ENCODE measurements at places on chromosomes 16 and 17.

DNA sequence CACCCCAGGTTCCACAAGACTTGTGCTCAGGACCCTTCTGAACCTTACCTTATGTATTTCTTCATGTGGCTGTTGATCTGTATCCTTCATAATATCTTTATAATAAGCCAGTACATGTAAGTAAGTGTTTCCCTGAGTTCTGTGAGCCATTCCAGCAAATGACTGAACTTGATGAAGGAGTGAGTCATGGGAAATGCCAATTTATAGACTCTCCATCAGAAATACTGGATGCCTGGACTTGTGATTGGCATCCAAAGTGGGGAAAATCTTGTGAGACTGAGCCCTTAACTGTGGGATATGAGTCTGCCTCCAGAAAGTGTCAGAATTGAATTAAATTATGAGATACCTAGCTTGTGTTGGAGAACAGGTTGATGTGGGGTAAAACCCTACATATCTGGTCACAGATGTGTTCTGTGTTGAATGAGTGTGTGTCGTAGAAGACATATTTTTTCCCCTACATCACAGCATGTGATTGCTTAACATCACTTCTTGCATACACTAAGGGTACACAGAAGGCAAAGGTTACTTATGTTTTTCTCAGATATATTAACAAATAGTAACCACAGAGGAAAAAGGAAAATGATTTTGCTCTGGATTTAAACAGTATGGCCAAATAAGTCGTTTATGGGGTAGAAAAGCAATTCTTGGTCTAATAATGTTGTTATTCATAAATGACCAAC lies 70.2 kb upstream of the NETO2 start:
- no peak for DNase-seq

DNA sequence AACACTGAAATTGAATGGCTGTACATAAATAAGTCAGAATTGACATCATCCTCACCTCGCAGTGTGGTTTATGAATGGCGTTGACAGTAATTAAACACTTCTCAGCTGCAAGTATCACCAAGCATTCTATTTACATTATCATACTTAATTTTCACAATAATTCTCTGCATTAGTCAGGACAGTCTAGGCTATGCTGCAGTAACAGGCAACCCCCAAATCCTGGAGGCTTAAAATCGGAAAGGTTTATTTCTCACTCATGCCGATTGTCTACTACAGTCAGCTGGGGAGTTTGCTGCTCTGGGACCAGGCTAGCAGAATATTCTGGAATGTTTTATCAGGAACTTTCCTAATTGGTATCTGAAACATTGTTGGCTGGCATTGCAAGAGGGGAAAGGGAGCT lies 493.2 kb upstream of the ERCC4 start:
- no peak for DNase-seq

DNA sequence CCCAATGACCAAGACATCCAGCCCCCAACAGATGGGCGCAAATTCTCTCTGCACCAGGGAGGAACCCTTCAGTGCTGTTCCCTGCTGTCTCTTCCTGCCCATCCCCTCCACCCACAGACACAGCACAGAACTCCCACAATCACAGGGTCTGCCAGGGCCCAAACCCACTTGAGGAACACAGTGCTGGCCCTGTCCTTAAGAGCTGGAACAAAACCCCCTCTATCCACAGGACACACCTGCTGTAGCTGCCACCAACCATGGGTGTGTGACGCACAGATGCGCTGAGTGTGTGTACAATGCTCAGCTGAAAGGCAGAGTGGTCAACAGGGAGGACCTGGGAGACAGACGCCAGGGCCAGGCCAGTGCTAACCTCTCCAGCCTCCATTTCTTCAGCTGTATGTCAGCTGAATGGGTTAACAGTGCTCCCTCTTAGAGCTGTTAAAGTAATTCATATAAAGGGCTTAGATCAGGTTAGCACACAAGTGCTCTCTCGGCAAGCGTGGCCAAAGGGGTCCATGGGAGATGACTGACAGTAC lies 62.1 kb downstream of the AMFR start:
- DNase-seq, result no peak

- no peak for DNase-seq
These were observed 299.9 kb upstream of the MYOCD start for GRCh38 chr17:12365805-12366204.

- no peak for DNase-seq
These were observed 693 bp downstream of the CLDN7 start for GRCh38 chr17:7261379-7262191.

DNA sequence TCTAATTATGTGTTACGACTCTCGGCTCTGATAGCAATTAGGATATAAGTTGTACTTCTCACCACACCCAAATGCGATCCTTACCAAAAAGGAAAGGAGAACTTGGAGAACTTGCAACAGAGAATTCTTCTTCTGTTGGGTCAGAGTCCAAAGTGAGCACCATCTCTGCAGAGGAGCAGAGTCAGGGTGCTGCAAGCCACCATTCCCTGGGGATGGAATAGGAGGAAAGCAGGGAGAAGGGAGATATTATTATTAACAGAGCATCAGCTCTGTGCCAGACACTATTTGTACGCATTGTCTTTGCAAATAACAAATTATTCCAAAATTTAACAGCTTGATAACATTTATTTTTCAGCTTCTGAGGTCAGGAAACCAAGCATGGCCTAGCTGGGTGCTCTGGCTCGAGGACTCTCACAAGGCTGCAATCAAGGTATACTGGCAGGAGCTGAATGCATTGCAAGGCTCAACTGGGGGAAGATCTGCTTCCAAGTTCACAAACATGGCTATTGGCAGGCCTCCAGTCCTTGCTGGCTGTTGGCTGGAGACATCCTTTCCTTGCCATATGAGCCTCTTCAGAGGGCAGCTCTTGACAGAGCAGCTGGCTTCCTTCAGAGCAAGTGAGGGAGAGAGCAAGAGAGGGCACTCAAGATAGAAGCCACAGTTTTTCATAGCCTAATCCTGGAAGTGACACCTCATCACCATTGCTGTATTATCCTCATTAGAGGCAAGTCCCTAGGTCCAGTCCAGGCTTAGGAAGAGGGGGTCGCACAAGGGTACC lies 296.2 kb upstream of the CDH5 start:
- DNase-seq, result no peak

DNA sequence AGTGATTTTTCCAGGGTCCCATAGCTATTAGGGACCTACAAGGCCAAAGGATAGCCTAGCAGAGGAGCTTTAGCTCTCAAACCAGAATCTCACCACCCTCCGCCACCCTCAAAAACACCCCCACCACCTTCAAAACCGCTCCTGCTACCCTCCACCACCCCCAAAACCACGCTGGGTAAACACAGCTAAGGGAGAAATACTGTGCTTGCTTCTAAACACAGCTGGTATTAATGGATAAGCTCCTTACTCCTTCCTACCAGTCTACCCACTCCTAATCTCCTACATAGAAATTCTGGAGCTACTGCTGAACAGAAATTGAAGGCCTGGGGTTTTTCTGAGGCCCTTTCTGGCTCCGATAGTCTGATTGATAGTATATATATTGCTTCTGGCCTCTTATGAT lies 2.2 kb upstream of the LPCAT2 start:
- DNase-seq, result no peak

DNA sequence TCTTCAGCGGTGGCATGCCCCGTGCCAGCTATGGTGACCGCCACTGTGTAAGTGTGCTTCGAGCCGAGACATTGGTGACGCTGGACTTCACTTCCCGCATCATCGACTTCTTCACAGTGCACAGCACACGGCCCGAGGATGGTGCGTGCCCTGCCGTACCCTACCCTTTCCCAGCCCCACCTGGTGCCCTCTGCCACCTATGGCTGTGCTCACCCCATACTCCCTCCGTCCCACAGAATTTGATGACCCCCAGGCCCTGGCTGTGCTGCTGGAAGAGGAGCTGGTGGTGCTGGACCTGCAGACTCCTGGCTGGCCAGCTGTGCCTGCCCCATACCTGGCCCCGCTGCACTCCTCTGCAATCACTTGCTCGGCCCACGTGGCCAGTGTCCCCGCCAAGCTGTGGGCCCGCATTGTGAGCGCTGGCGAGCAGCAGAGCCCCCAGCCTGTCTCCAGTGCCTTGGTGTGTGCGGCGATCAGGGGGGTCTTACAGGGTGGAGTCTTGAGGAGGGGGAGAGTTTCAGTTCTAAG lies 9.5 kb downstream of the LLGL1 start:
- no peak for DNase-seq

DNA sequence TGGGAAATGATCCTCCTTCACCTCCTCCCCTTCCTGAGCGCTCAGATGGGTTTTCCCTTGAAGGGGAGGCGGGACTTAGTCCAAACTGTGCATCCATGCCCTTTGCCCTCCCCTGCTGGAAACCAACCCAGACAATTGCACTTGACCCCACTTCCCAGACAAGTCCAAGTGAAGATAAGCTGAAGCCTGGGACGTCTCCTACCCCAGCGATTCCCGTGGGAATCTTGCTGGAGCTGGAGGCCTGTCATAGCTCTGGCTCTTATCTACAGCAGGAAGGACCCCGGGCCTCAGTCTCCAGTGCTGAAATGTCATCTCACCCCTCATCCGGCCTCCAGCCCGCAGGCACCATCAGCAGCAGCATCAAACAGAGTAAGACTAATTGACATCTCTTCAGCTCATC lies 6.5 kb upstream of the NGFR start:
- DNase-seq, result no peak

- DNase-seq, result no peak
These were observed 397.4 kb downstream of the SOX9 start for GRCh38 chr17:72518159-72518732.

GRCh38 chr17:63542942-63543821 lies 7.1 kb upstream of the DCAF7 start:
- DNase-seq, result no peak

DNA sequence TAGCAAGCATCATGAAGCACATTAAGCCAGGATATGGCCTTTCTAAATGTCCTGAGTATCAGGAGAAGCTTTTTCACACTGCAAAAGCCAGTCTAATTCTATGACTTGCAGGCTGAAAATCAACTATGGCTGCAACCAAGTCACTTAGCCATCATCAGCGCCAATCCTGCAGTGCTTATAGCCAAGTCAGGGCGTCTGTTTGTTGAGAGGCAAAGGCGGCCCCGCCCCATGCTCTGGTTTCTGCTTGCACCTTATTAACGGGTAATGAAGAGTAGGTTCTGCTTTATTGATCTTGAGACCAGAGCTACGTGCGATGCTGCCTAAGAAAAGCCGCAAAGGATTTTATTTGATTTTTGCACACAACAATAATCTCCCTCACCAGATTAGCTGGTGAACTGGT lies 88.4 kb downstream of the CDH13 start:
- no peak for DNase-seq

- DNase-seq, result no peak
These were observed 23.3 kb downstream of the WIPI1 start for GRCh38 chr17:68433911-68434508.

GRCh38 chr17:15966879-15967248 lies 21.9 kb downstream of the ADORA2B start:
- no peak for DNase-seq

DNA sequence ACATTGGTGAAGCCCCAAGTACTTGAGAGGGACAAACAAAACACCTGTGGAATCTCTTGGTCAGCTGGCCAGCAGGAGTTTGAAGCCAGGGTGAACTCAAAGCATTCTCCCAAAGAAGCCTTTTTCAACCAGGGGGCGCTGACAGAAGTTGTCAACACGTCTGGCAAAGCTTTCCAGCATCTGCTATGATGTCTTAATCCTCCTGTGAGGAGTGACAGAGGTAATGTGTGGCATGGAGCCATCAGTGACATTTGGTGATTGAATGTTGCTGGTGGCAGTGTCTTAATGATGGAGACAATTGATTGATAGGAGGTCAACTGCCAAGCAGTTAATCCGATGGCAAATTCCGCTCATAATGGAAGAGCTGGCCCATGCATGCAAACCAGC lies 257.6 kb upstream of the HSBP1 start:
- DNase-seq, result no peak

DNA sequence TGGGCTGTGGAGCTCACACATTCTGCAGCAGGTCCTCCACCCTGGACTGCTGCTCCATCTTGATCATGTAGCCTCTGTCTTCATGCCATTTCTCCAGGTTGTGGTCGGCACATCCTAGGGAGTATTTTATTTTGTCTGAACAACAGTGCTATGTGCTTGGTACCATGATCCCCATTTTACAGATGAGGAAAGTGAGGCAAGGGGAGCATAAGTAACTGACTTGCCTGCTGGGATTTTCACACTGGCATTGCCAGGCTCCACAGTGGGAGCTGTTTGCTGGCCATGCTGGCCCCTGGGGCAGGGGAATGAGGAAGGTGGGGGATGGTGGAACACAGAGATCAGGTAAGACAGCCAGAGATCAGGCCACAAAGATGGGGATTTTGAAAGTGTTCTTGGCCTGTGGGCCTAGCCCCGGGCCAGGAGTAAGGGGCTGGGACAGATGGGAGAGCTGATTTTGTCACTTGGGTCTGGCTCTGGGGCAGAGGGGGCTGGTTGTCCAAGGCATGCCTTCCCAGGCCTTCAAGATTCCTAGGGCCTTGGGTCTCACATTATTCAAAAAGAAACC lies 9.3 kb upstream of the ZNF500 start:
- no peak for DNase-seq

DNA sequence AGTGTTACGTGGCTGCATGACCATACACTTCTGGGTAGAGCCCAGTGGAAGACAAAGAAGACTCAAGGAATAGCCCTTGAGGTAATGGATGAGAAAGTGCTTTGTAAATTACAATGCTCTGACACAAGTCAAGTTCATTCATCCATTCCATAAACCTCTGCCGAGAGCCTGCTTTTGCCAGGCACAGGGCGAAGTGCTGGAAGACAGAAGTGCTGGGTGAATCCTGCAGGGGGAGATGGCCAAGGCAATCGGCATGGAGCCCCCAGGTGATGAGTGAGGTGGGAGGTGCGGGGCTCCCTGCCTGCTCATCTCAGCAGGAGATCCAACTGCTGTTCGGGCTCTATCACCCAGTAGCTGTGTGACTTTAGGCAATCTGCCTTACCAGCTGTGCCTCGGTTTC lies 2.8 kb upstream of the SOCS3 start:
- DNase-seq, result no peak

DNA sequence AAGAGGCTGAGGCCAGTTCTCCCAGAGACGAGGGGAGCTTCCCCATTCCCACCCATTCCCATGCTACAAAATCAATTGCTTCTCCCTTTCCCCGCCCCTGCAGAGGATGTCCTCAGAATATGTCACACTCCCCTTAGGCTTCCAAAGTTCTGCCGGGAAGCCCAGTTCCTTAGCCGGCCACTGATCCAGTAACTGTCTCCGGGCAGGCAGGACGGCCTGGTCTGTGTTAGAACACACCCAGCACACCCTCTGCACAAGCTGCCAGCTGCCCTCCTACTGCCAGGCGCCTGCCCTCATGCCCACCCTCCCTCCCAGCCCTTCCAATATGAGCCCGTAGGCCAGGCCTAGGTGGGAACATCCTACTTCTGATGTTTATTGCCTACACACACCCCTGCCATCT lies 31.1 kb downstream of the SGSM2 start:
- DNase-seq, result no peak

DNA sequence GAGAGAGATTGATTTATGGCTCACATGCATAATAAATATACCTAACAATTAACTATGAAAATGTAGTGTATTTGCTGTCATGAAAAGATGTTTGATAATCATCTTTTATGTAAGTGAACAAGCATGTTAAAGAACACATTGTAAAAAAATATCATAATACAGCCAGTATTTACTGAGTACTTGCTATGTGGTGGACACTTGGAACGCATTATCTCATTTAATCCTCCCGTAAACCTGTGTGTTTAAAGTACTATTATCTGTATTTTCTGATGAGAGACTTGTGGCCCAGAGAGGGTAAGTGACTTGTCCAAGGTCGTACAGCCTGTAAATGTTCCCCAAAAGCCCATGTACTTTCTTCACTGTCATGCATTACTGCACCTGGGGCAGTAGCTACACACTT lies 70.7 kb downstream of the PRKCA start:
- DNase-seq, result no peak
